ENCODE measurements at places on chromosomes 1 and 21.

DNA sequence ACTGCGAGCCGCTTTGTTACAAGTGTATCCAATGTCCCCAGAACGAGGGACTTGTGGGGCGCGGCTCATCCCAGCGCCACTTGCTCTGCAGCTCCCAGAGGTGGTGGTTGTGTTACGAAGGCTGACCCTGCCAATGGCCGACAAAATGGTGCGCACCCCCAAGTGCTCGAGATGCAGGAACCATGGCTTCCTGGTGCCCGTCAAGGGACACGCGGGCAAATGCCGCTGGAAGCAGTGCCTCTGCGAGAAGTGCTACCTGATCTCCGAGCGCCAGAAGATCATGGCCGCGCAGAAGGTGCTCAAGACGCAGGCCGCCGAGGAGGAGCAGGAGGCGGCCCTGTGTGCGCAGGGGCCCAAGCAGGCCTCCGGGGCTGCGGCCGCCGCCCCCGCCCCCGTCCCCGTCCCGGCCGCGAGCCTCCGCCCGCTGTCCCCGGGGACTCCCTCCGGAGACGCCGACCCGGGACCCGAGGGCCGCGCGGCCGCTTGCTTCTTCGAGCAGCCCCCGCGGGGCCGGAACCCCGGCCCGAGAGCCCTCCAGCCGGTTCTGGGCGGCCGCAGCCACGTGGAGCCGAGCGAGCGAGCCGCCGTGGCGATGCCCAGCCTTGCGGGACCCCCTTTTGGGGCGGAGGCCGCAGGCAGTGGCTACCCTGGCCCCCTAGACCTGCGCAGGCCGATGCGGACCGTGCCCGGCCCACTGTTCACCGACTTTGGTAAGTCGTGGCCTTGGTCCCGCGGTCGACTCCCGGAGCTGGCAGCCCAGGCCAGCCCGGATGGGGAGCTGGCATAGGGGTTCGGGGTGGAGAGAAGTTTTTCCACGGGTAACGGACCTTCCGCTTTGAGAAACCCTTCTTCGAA, at the start of gene DMRTB1:
DMRTB1 (plus strand) TSS at position 79 of the 855 bp plus-strand sequence; CDS start at position 134, 55 bp downstream.
- no peak for DNase-seq

GRCh38 chr1:231428377-231428776, 6.3 kb upstream of the EGLN1 start:
- no peak for DNase-seq

DNA sequence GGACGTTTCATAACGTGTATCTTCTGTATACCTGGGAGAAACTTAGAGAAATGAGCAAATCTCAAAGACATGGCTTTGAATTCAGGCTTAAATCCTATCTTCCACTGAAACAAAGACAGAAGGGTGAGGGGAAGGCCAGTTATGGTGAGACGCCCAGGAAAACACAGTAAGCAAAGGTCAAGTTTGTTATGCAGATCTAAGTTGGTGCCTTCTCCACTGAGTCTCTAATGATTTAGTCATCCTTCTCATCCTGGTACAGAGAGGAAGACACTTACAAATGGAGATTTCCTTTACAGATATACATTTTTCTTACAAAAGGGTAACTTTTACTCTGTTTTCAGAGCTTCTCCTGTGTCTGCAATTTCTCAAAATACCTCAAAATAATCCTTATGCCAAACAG, 64.4 kb downstream of the MAP3K7CL start:
- DNase-seq = no peak

GRCh38 chr1:208158640-208159554, 85.3 kb downstream of the PLXNA2 start:
- DNase-seq = no peak

DNA sequence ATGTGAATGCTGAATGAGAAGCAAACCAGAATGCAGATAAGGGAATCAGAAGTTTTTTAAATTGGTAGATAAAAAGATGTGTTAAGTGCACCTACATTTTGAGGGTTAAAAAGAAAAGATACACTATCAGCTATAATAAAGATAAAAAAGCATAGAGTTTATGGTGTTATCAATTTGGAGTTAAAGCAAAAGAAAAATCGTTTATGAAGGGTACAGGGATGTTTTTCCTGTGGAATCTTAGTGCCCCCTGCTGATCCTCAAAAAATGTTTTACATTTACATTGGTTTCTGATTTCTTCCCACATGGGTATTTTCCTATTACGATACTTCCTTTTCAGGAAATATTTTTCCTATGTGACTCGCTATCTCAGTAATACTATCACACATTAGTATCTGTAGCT, 293.5 kb downstream of the MRPL39 start:
- DNase-seq = no peak

GRCh38 chr1:160221089-160221488, 15.9 kb downstream of the PEA15 start:
- no peak for DNase-seq

DNA sequence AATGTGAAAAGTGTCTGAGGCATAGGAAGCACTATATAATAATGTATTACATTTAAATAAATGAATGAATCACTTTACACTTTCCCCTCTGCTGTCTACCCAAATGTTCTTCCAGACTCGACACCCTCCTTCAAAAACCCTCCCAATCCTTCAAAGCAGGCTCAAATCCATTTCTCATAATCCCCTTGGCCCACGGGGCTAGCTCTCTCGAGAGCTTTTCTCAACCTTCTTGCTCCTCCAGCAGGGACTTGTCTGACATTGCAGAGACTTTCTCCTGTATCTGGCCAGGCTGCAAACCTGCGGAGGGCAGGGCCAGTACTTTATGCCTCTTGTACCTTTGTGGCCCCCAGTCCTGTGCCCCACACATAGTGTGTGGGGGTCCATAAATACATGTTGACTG, 14.1 kb upstream of the CNTN2 start:
- no peak for DNase-seq

DNA sequence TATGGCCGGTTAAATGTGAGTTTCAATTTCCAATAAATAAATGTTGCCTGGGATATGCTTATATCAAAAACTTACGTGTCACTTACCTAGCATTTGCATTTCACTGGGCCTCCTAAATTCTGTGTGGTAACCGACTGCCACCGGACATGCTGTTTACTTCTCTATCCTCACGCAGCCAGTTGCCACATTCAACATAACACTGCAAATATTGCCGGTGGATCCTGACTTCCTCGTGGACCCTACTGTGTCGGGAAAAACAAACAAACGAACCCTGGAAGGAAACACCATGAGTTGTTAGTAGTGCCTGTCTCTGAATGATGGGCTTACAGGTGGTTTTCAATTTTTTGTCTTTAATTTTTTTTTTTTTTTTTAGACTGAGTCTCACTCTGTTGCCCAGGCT, 54.1 kb downstream of the RIPK4 start:
- no peak for DNase-seq

- DNase-seq = no peak
Observed at GRCh38 chr1:156616463-156616862, 2.8 kb upstream of the HAPLN2 start.

DNA sequence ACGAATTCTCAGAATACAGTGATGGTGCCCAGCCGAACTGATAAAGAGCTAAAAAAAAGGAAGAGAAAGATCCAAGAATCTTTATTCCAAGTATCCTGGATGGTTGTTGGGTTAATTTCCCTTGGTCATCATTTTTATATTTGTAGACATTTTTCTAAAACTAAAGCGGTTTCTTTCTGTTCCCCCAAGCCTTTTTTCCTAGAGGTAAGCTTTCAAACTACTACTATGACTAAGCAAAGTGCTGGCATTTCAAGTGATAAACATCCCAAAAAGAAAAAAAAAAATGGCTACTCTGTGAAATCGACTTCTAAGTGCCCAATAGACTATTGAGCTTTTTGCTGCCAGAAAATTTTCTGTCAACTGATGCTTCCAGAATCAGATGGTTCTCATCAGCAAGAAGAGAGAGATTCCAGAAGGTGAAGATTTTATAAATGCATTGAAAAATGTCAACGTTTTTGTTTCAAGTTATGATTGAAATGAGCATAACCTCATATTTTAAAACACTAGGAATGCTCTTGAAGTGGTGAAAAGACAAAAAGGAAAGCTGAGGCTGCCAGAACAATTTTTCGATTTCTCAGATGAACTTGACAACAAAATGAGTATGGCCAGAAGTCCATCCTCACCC, 96.1 kb upstream of the ZC3H11B start:
- DNase-seq = no peak

DNA sequence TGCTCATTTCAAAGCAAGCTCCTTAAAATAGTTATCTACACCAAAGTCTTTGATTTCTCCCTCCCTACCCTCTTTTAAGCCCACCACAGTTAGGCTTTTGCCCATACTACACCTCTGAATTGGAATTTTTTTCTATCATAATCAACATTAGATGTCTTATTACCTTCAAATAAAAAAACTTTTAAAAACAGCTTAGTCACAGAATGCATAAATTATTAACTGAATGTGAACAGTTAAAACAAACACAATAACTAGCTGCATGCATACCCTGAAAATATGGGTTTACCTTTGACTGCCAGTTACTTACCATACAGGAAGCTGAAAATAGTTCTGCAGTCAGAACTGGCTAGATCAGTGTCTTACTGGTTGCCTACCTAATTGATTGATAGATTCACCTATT, 210.9 kb downstream of the TGFB2 start:
- no peak for DNase-seq

- no peak for DNase-seq
Observed at GRCh38 chr1:228399531-228400236, 7.0 kb downstream of the TRIM11 start.

- no peak for DNase-seq
Observed at GRCh38 chr1:226692051-226692792, 46.9 kb downstream of the ITPKB start.

GRCh38 chr21:35019631-35020032, 29.5 kb downstream of the RUNX1 start:
- DNase-seq = no peak

DNA sequence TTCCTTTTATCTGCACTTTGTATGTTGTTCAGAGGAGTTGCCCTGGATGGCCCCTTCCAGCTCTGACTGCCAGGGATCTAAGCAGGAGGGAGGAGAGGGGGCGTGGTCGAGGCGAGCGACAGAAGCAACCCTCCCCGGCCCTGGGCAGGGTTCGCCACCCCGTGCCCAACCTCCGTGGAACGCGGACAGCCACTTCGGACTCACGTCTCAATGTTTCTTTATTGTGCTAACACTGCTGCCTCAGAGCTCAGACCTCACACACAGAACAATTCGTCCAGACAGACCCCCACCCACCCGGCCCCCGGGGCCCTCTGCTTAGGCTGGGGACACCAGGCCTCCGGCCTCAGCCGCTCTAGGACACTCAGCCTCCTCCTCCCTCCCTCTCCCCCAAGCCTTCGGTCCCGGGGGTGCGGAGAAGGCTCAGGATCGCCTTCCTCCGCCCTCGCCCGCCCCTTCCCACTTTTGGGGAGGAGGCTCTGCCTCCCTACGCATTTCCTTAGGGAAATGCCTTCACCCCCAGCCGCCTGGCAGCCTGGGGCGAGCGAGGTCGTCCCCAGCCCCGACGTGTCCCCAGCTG, 8.3 kb downstream of the VSIG8 start:
- DNase-seq = no peak

DNA sequence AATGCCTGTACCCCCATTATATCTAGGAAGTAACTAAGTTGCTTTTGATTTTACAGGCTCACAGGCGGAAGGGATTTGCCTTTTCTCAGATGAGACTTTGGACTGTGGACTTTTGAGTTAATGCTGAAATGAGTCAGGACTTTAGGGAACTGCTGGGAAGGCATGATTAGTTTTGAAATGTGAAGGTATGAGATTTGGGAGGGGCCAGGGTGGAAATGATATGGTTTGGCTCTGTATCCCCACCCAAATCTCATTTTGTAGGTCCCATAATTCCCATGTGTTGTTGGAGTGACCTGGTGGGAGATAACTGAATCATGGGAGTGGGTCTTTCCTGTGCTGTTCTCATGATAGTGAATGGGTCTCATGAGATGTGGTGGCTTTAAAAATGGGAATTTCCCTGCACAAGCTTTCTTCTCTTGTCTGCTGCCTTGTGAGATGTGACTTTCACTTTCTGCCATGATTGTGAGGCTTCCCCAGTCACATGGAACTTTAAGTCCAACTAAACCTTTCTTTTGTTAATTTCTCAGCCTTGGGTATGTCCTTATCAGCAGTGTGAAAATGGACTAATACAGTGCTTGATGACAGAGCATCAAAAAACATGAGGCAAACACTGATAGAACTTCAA, 1119.5 kb downstream of the PLA2G4A start:
- no peak for DNase-seq

DNA sequence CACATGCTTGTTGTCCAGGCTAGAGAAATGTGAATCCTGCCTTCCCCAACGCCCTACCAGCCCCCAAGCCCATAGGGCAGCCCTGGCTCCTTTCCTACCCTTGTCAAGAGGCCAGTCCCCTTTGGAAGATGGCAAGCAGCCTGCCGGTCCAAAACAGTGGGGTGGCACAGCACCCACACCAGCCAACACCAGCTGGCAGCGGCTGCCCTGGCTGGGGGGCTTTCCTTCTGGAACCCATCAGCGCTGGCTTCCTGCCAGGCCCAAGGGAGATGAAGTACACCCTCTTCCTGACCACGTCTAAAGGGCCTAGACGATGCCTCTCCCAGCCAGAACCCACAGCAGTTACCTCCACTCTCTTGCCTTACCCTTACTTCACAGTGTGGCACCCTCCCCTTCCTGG, 24.2 kb downstream of the KCNN3 start:
- DNase-seq = no peak

GRCh38 chr1:43135857-43136781, 36.0 kb downstream of the EBNA1BP2 start:
- no peak for DNase-seq

GRCh38 chr1:92929461-92929860, 31.8 kb downstream of the DIPK1A start:
- DNase-seq = no peak

DNA sequence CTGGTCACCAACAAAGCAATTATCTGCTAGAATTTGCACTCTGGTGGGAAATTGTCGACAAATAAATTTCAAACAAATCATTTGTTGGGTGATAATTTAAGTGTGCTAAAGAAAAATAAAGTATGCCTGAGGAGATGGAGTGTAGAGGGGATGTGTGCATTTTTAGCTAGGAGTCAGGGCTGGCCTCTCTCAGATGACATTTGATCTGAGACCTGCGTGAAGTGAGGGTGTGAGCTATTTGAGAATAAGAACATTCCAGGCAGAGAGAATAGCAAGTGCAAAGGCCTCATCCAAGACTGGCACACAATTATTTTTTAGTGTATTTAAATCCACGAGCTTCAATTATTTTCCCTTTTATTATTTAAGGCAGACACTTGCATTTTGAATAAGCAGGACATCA, 19.7 kb upstream of the S1PR1 start:
- DNase-seq = no peak

Data from activated naive CD8-positive, alpha-beta T cell treated with anti-CD3 and anti-CD28 coated beads, Interleukin-2, amount 50 U/mL, for 16 hours (primary cell).